ENCODE measurements at places on chromosomes 3 and 15.
A peak's percentile ranks its signal among the peaks of the same experiment; 100 is the strongest.

DNA sequence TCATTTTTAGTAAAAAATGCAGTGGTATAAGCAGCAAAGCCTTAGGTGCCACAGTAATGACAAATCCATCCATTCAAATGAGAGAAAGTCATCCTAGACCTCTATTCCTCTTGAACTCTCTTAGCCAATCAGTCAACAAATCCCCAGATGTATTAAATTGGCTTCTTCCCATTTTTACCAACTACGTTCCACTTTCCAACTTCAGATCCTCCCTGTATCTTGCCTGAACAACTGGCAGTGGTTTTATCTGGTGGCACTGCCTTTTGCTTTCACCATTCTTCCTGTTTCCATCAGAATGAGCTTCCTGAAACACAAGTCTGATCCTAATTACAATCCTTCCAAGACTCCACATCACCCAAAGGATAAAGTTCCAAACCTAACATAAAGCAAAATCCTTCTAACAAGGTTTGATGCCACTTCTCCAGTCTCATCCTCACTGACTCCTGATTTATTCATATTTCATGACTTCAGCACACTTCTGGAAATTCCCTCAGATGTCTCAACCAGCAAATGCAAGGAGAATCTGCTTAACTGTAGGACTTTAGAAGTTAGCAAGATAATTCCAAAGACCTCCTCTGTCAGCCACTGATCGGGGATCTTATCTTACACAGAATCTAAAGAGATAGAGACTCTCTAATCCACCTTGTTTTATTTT lies 69.8 kb upstream of the SLC4A7 start:
- DNase-seq = no peak

- no peak for DNase-seq
Measured at GRCh38 chr3:36206956-36207580, 173.2 kb upstream of the STAC start.

DNA sequence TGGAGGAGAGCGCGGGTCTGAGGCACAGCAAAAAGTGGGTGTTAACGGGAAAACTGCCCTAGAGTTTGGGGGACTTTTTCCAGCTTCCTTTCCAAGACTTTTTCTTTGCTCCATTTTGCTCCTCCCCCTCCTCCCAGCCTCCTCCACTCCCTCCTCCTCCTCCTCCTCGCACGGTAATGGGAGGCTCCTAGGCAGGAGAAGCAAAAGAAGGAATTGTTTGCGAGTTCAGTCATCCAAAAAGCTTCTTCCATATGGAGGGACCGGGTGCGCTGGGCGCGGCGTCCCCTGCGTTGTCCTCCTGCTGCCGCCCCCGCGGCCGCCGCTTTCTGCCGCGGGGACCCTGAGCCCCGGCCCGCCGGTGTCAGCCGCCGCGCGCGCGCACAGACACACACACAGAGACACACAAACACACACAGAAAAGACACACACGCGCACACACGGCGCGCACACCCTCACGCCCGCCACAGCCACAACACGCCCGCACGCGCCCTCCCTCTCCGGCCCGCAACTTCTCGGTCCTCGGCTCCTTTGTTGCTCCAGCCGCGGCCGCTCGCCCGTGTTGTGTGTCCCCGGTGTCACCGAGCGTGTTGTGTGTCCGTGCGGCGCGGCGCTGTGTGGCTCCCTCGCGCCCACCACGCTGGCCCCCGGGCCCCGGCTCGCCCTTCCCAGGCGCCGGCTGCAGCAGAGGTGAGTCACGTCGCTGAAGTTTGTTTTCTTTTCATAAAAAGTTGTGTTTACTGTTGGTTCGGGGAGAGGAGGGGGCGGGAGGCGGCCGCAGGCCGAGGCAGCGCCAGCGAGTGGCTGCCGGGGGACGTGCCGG lies at the start of gene BOC:
Gene BOC (plus strand): TSS at position 228 of the 820 bp plus-strand sequence. CDS start 38,246 bp downstream, outside the sequence.
- peak; percentile 43 for DNase-seq

GRCh38 chr3:138348754-138349739 lies 668 bp downstream of the MRAS start:
- peak; percentile 39 for DNase-seq

All from left cardiac atrium (tissue), 4 donors.